ENCODE measurements at places on chromosomes 4 and X.

GRCh38 chr4:74942251-74942917 lies 9.5 kb downstream of the PARM1 start:
- no peak for DNase-seq

- DNase-seq, result no peak
Measured at GRCh38 chr4:189660722-189661360, 279.8 kb upstream of the FRG1 start.

GRCh38 chr4:52142816-52143215 lies 91.7 kb downstream of the SPATA18 start:
- peak; percentile 28 for DNase-seq

DNA sequence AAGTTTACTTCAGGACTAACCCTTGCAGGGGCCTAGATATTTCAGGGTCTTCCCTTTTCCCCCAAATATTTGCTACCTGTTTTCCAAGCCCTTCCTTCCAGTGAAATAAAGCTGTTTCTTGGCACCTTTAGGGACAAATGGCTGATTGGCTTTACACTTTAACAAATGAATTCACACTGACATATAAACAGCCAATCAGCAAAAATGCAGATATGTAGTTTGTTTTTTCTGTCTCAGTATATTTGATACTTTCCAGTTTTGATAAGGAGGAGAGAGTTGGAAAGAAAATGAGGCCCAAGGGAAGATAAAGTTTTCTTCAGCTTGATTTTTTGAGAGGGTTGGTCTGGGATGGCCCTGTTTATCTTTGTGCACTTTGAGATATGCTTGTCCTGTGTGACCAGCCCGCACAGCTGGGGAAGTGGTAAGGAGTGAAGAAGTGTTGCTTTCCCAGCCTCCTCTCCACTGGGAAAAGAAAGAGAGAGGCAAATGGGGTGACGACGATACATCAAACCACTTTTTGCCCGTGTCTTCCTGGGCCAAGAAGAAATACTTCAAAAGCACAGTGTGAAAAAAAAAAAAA lies 67.5 kb downstream of the MGST2 start:
- DNase-seq, result no peak

GRCh38 chr4:12399781-12400180 lies 971.1 kb upstream of the HS3ST1 start:
- DNase-seq, result no peak

- peak; percentile 49 for DNase-seq
Measured at GRCh38 chrX:34631479-34632220, 25.4 kb downstream of the TMEM47 start.

Measured in fibroblast of upper back skin (primary cell).